C1 segment of cervical spinal cord (tissue), 14 donors: ENCODE measurements at places on chromosomes 12 and 14.

GRCh38 chr12:109385339-109386058 lies 37.8 kb downstream of the MYO1H start:
- DNase-seq = no peak

GRCh38 chr12:123896767-123897166 lies 75.9 kb downstream of the CCDC92 start:
- no peak for DNase-seq

GRCh38 chr12:42770261-42770660 lies 180.7 kb upstream of the PRICKLE1 start:
- DNase-seq = no peak

- DNase-seq = no peak
Measured at GRCh38 chr14:68127166-68127565, 307.6 kb downstream of the RAD51B start.

GRCh38 chr12:45587877-45588533 lies 141.5 kb upstream of the ARID2 start:
- DNase-seq = no peak

DNA sequence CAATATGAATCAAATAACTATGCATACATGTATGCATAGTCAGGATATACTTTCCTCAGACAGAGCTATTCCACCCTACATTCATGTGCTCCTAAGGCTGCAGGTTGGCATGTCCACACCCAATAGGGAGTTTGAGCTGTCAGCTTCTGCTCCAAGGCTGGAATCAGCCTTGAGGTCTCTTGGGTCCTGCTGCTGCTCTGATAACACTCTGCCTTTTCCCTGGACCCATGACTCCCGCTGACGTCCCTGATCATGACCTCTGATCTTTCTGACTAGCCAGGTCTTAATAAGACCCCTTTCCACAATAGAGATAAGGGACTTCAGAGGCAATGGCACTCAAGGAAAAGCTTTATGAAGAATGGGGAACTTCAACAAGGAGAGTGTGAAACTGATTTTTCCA lies 5.7 kb downstream of the PITPNM2 start:
- DNase-seq = no peak

GRCh38 chr12:57145460-57146059 lies 1.9 kb downstream of the LRP1-AS start:
- no peak for DNase-seq

- DNase-seq = no peak
Measured at GRCh38 chr12:102513272-102513671, 32.9 kb upstream of the IGF1 start.

GRCh38 chr14:69652942-69653684 lies 41.7 kb downstream of the SUSD6 start:
- no peak for DNase-seq

GRCh38 chr12:26810330-26810729 lies 22.7 kb downstream of the ITPR2 start:
- no peak for DNase-seq

DNA sequence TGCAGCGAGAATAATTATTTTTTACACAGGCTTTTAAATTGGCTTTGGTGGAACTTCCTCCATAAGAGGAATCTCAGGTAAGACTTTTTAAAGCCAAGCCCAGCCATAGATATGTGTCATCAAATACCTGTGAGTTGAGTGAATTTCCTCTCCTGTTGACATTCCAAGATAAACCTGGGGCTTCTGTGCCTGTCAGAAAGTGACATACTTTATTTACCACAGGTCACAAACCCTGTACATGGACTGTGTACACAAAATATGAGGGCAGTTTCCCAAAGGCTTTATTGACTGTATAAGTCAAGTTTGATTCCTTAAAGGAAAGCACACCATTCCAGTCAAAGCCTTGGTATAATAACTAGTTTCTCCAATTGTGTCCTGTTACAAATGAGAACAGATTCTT lies 25.9 kb upstream of the SRSF5 start:
- no peak for DNase-seq

DNA sequence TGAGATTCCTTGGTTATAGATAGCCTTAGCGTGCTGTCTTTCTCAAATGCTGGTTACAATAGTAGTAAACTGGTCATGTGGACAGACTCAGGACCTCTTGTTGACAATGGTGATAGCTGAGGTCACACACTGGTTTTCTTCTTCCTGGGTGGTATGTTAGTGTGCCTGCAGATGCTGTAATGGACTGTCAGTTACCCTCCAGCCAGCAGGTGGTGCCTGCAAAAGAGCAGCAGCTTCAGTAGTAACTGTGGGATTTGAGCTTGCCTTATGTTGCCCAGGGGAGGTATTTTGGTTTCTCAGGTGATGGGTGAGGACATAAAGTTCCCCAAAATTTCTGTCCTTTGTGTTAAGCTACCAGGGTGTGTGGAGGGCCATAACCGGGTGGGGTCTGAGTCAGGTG lies 33.7 kb upstream of the SCAF11 start:
- no peak for DNase-seq

DNA sequence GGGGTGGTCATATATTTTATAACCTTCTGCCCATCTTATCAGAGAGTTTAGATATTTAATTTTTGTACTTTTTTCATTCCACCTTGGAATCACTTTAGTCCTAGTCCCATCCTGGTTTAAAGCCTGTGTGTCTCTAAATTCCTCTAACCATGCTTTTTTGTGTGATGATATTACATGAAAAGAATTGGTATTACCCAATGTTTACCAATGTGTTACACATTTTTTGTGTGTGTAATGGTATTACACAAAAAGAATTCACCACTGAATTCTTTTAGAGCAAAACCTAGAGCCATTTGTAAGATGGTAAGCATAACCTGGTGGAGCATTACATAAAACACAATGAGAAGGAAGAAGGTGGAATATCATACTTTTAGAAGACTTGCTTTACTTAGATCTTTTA lies 77.5 kb downstream of the FAR2 start:
- DNase-seq = no peak

GRCh38 chr12:56431850-56432249 lies 17.4 kb downstream of the TIMELESS start:
- DNase-seq = no peak

DNA sequence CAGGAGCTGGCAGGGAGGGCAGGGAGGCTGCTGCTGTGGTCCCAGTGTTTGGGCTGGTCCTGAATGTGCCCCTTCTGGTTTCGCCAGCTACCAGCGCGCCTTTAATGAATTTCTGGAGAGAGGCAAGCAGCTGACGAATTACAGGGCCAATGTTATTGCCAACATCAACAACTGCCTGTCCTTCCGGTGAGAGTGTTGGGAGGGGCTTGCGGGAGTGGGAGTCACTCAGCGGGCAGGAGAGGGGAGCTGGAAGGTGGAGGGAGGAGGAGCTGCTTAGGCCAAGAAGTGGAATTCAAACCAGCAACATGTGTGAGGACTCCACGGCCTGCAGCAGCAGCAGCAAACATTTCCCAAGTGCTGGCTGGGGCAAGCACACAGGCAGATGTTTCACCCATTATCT lies 7.7 kb downstream of the TNFAIP2 start:
- no peak for DNase-seq

DNA sequence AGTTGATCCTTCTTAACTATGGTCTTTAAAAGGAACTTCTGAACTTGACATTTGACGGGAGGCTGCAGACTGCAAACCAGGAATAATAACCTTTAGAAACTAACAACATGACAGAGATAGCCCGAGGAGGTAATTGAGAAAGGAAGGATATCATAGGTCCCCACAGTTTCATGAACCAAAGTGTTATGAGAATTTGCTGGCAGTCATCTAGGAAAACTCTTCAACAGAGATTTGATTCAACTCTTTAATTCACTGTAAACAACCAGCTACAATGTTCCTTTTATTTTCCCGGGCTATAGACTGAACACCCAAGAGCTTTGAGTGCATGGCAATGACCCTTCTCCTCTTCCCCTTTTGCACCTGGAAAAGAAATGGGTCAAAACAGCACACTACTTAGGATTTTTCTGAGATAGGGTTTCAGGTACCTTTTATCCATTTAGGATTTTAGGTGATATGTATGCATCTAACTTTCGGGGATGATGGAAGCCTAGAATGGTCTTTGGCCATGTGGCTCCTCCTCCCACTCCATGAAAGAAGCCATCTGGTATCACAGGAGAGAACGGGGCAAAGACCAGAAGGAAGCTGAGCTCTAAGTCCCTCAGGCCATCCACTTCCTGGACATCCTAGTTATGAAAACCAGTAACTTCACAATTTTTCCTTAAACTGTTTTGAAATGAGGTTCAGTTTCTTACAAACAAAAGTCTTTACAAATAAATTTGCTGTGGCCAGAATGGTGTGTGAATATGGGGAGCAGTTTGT lies 23.0 kb downstream of the GLT8D2 start:
- DNase-seq = no peak

DNA sequence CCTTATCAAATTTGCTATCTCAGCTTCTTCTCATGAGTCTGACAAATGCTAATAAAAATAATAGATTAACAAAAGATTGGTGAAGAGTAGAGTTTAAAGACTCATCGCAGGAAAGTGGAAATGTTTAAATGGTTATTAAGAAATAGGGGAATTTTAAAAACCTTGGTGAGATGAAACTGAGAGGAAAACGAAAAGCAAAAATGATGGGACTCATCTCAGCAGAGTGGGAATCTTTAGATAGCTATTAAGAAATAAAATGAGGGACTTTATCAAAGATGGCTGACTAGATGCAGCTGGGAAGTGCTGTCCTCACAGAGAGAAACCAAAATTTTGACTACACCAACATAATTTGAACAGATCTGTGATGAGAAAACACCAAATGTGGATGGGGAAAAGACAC lies 79.2 kb upstream of the CD163 start:
- no peak for DNase-seq

- DNase-seq = no peak
Measured at GRCh38 chr12:112905451-112906089, 1.2 kb upstream of the OAS1 start.

DNA sequence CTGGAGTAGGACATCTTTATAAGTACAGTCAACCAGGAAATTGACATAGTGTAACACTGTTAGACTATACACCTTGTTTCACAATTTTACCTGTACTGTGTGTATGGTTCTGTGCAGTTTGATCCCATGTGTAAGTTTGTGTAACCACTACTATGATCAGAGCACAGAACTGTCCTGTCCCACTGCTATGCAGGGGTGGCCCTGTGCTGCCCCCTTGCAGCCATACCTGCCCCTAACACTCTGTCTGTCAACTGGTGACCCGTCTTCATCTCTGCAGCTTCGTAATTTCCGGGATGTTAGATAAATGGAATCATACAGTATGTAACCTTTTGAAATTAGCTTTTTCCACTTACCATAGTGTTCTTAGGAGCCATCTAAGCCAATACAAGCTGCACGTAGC lies 58.7 kb upstream of the RD3L start:
- DNase-seq = no peak

DNA sequence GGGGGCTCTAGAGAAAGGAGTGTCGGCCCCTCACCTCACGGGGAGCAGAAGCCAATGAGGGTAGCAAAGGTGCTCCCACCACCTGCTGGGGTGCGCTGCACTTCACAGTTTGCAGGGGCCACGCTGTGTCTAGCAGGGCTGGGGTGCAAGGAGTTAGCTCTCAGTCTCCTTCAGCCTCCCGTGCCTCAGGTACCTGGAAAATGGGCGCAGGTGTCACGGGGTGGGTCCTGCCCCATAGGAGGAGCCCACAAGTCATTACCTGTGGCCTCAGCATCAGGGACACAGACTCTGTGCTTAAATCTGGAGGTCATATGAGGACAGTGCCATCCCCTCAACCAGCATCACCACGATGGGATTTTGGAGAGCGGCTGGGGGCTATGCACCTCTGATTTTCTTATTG lies 326.7 kb downstream of the ADGRD1 start:
- no peak for DNase-seq

DNA sequence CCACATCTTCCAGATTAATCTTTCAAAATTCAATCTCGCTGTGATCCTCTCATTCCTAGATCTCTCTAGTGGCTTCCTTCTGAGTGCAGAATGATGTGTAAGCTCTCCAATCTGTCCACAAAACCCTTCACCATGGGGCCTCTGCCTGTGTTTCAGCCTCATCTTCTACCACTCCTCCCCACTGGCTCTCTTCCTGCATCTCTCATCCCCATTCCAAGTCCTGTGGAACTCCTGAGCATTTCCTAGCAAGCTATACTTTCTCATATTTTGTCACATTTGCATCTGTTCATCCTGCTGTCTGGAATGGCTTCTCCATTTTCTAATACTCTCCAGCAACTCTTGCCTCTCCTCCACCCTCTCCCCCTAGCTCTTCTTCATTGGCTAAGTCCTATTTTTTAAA lies 242.0 kb upstream of the DAAM1 start:
- no peak for DNase-seq

DNA sequence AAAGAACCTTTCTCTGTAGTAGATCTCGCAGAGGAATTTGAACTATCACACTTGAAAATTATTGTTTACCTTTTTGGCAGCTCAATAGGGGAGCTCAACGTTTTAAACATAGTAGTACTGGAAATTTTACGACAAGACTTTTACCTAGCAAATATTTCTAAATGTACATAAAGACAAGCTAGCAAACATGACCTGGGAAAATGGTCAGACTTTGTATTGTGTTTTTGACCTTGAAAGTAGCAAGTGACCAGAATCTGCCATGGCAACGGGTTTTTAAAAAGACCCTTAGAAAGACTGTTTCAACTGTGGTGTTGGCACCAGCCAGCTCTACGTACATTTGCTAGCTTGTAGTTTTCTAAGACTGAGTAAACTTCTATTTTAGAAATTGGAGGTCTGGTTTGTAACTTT lies 20.2 kb upstream of the A2M start:
- no peak for DNase-seq

- DNase-seq = no peak
Measured at GRCh38 chr12:42570076-42570475, 19.5 kb downstream of the PRICKLE1 start.

GRCh38 chr14:81728447-81728846 lies 194.8 kb upstream of the SEL1L start:
- no peak for DNase-seq

GRCh38 chr12:117178301-117178700 lies 12.0 kb downstream of the FBXO21 start:
- no peak for DNase-seq

DNA sequence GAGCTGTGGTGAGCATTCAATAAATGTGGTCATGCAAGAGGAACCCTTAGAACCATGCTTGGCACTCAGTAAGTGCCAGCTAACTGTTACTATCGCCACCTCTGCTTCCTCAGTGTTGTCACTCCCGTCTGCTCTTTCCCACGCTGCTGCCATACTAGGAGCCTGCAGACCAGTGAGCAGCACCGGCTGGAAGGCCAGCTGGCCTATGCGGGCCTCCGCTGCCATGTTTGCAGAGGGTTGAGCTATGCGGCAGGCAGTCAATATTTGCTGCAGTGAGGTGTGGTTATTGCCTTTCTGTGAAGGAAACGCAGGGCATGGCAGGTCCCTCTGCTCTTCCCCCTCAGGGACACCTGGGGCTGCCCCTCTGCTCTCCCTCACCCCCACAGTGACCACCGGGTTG lies 13.0 kb downstream of the KMT5A start:
- no peak for DNase-seq
